ENCODE measurements at places on chromosomes 6 and 20. TPM values are rescaled to one million over a fixed set of nuclear protein-coding genes. Genes with fewer than 3 reads are reported as not detected.

TPD52L1 gene
- 47.9 TPM for total RNA-seq

KCNK5 gene
- not detected for total RNA-seq

NFATC2 gene
- not detected for total RNA-seq

LRRN4 gene
- not detected for total RNA-seq

CLVS2 gene
- total RNA-seq: not detected

ENPP3 gene
- 0.05 TPM for total RNA-seq

ZNF165 gene
- total RNA-seq: 0.08 TPM

GRCh38 chr6:131161987-131162386, 26.7 kb downstream of the AKAP7 start:
- no peaks in the 10 kb centered on the region for H3K27me3 ChIP-seq
- H3K27ac ChIP-seq: no peak overlapping the region
- no peaks in the 10 kb centered on the region for H3K36me3 ChIP-seq
- DNase-seq: no peak
- H3K4me3 ChIP-seq: no peak overlapping the region
- peaks cover 13% of the 10 kb centered on the region for H3K4me1 ChIP-seq

DNA sequence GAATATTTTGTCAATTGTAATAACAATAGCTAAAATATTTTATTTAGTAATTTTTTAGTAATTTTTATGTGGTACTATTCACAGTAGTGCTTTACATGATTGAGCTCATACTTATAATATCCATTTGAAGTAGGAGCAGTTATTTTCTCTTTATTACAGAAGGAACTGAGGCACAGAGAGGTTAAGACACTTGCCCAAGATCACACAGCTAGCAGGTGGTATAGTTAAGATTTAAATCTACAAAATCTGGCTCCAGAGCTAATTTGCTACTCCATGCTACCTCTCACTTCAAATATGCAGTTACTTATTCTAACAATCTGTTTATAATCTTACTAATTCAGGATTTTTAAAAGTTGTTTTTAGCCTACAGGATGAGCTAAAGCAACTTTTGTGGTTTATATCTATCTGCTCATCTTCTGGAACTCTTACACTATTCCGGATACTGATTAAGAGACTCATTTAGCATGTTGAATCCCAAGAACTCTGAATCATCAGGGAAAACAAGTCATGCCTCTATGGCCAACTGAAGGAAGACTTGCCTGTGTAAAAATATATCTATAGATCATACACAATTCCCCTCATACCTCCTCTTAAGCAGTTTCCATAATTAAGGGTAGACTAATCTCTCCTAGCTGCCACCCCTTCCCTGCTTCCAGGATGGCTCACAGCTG, 324.2 kb downstream of the UBE3D start:
- H3K4me3 ChIP-seq: no peak overlapping the region
- DNase-seq: no peak
- H3K27ac ChIP-seq: no peak overlapping the region
- H3K36me3 ChIP-seq: no peaks in the 10 kb centered on the region
- H3K4me1 ChIP-seq: peaks cover 6% of the 10 kb centered on the region
- H3K27me3 ChIP-seq: no peaks in the 10 kb centered on the region

- no peaks in the 10 kb centered on the region for H3K36me3 ChIP-seq
- no peaks in the 10 kb centered on the region for H3K27me3 ChIP-seq
- H3K27ac ChIP-seq: no peak overlapping the region
- no peak for DNase-seq
- no peaks in the 10 kb centered on the region for H3K4me1 ChIP-seq
Measured at GRCh38 chr6:137788248-137788647, 78.8 kb upstream of the TNFAIP3 start.

- H3K27me3 ChIP-seq: no peaks in the 10 kb centered on the region
- H3K4me1 ChIP-seq: no peaks in the 10 kb centered on the region
Measured at GRCh38 chr6:154592199-154592860, 81.8 kb upstream of the CNKSR3 start.

DNA sequence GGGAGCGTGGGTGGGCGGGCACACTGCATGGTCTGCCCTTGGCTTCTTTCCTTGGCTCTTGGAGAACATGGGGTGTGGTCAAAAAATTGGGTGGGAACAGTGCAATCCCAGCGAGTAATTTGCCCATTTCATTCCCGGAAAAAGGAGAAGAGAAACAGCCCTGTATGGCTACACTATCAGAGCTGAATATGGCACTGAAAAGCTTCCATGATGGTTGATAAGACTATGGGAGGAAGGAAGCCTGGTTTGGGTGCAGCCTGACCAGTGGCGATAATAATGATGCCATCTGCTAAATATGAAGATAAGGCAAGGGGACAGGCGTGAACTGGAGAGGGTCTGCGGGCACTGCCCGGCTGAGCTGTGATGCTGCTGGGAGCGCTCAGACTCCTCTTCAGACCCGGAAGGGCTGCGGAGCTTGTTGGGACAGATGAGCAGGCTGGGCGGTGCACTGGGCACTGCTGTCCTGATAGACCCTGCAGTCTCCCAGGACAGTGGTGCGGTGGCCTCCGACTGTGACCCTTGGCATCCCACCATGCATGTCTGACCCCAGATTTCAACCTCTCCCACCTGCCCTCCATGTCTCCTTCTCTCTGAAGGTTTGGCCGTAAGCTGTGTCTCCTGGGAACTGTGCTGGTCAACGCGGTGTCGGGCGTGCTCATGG, 10.2 kb downstream of the SLC22A1 start:
- no peaks in the 10 kb centered on the region for H3K36me3 ChIP-seq
- H3K4me3 ChIP-seq: no peak overlapping the region
- H3K27ac ChIP-seq: no peak overlapping the region
- DNase-seq: no peak
- H3K27me3 ChIP-seq: no peaks in the 10 kb centered on the region
- H3K4me1 ChIP-seq: no peaks in the 10 kb centered on the region

GRCh38 chr20:6756693-6757595, 10.5 kb upstream of the BMP2 start:
- 0 out of 2 replicates have a peak, but pooled peaks cover 5% of the 10 kb centered on the region for H3K27me3 ChIP-seq
- H3K27ac ChIP-seq: no peak overlapping the region
- no peaks in the 10 kb centered on the region for H3K36me3 ChIP-seq
- H3K4me1 ChIP-seq: no peaks in the 10 kb centered on the region
- H3K4me3 ChIP-seq: no peak overlapping the region

DNA sequence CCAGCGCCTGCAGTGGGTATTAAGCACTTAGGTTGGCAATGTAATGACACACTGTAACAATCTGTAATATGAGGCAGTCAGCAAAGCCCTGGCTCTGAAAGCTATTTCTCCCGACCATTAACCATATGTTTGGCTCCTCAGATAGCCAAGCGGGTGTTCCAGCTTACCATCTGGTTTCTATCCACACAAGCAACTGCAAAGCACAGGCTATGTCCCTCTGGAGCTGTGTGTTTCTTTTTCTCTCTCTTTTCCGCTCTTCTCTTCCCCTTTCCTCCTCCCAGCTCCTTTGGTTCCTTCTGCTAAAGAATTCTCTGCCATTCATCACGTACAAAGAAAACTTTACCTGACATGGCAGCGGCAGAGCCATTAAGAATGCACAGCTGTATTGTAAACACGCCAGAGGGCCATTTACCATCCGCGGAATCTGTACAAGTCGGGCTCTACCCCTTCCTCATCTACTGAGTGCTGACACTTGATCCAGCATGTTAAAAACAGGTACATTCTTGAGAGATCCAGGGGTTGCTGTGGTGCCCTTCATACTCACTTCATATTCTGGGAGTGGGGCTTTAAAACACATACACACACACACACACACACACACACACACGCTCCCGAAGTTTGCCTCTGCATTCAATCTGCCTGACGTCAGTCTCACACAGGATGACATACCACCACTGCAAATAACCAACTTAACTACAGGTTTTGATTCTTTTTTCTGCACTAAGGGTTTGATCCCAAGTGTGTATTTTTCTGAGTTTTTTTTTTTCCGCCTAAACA, 77.2 kb downstream of the BACH2 start:
- no peaks in the 10 kb centered on the region for H3K27me3 ChIP-seq
- peak; percentile 65 for DNase-seq
- H3K4me3 ChIP-seq: no peak overlapping the region
- peak overlapping the region; percentile 98 for H3K27ac ChIP-seq

DNA sequence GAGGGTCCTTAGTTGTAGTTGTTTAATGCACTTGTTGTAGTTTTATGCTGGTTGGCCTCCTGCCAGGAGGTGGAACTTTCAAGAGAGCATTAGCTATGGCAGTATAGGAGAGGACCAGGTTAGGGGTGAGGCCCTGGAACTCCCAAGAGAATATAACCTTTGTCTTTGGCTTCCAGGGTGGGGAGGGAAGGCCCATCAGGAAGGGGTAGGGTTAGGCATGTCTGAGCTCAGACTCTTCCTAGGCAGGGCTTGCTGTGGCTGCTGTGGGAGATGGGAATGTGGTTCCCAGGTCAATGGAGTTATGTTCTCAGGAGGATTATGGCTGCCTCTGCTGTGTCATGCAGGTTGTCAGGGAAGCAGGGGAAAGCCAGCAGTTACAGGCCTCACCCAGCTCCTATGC, 20.0 kb upstream of the GABRR1 start:
- no peaks in the 10 kb centered on the region for H3K4me1 ChIP-seq
- H3K27me3 ChIP-seq: no peaks in the 10 kb centered on the region
- DNase-seq: no peak
- no peak overlapping the region for H3K4me3 ChIP-seq
- H3K36me3 ChIP-seq: no peaks in the 10 kb centered on the region

Measured in SJSA1 (cell line).